ENCODE measurements at places on chromosomes 4 and X.

DNA sequence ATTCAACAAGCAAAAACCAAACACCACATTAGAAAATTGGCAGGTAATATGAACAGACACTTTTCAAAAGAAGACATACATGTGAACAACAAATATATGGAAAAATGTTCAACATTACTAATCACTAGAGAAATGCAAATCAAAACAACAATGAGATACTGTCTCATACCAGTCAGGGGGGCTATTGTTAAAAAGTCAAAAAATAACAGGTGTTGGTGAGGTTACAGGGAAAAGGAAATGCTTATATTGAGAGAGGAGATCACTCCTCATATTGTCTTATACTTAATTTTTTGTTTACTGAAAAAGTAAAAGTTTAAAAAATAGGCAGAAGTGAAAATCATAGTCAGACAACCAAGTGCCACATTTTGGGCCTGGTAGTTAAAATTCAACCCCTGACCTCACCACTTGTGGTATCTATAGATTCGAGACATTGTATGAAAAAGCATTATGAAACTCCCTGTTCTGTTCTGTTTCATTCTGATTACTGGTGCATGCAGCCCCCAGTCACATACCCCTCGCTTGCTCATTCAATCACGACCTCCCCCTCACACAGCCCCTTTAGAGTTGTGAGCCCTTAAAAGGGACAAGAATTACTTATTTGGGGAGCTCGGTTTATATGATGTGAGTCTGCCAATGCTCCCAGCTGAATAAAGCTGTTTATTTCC lies 153.7 kb upstream of the FGF16 start:
- DNase-seq = no peak

GRCh38 chr4:90318193-90318592 lies 191.0 kb downstream of the CCSER1 start:
- DNase-seq = no peak

- no peak for DNase-seq
Observed at GRCh38 chr4:4874254-4874653, 14.8 kb downstream of the MSX1 start.

GRCh38 chrX:110699109-110699508 lies 96.5 kb downstream of the CHRDL1 start:
- DNase-seq = no peak

DNA sequence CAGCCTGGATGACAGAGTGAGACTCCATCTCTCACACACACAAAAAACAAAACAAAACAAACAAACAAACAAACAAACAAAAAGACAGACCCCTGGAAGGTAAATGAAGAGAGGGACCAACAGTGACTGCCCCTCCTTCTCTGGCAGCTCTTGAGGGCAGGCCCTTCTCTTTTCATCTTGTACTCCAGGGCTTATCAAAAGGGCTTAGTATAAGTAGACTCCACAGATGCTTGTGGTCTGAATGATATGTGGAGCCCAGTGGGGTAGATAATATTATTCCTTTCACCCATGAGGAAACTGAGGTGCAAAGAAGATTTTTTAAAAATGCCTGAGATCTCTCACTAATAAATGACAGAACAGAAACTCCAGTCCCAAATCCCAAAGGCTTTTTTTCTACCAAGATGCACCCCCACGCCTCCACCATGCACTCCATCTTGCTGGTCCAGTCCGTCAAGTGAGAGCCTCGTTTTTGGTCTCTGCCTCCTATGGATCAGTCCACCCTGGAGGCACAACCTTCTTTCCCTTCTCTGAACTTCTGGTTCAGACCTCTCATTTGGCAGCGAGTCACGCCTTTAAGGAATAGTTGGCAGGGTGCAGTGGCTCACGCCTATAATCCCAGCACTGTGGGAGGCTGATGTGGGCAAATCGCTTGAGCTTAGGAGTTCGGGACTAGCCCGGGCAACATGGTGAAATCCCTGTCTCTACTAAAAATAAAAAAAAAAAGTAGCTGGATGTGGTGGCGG lies 17.0 kb upstream of the CHRNA9 start:
- no peak for DNase-seq

All from activated naive CD4-positive, alpha-beta T cell treated with anti-CD3 and anti-CD28 coated beads, Interleukin-2, amount 50 U/mL, for 72 hours (primary cell).